ENCODE measurements at places on chromosomes 3 and 15.
A peak's percentile ranks its signal among the peaks of the same experiment; 100 is the strongest.

- DNase-seq, result no peak
Observed at GRCh38 chr15:63369781-63370180, 11.9 kb downstream of the CA12 start.

DNA sequence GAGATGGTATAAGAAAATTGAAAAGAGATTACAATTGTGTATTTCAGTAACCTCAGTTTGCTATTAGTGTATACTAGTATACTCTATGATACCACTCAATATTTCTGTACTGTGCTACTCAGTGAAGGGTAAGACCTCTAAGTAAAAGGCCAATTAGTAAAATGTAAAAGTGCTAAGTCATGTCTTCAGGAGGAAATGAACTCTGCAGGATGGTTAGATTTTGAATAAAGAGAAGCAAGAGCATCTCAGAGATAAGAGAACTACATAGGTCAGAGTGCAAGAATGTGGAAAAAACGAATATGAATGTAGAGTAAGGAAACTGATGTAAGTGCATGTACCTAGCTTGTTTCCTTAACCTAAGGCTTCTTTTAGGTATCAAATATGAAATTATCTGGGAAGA lies 796.6 kb upstream of the GBE1 start:
- no peak for DNase-seq

DNA sequence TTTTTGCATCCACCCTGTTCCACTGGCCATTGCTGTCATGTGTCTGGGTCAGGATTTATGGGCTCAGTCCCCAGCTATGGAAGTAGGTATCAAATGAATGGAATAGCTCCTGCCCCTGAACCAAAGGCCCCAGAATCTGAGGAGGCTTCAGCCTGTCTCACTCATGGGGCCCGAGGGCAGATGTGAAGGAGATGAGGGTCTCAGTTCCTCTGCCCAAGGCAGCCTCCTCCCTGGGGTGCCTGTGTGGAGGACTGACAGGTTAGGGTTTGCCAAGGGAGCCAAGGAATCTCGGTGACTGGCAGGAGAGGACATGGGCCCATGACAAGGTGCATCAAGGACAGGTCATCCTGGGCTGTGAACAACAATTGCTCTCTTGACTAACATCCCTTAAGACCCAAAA lies 70.4 kb downstream of the CPN2 start:
- no peak for DNase-seq

DNA sequence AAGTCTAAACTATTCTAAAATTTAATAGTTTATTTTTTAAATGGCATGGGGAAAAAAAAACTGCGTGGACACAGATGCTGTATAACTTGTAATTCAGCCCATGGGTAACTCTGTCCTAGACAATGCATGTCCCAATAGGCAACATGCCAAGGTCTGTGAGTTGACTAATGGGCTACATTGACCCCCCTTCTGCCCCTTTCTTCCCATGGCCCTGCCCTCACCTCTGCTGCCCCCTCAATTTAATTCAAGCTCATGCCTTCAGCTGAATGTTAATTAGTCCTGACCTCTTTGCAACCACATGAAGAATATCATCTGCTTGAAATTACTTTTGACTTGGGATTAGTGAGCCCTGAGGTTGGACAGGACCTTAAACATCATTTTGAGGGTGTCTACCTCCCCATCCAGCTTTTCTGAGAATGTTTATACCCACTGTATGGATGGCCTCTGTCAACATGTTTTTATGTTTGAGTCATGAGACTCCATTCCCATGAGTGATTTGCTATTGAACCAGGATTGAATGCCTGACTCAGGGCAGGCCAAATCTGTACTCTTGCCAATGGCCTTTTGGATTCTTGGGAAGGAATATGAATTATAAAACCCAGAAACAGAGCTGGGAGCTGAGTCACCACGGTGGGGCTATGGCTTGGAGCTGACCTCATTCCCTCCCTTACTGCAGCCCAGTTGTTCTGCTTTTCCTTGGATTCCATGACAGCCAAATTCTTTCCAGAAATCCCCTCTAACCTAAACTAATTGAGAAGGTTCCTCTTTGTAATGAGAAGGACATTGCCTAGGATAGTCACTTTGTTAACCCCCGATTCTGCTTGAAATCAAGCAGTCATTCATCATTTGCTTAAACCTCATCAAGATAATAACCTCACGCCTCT lies 33.5 kb upstream of the PDE8A start:
- peak; percentile 19 for DNase-seq

Measured in tibial nerve (tissue), 4 donors.